ENCODE measurements at places on chromosomes 4 and X.

GRCh38 chrX:24498181-24498580 is 33.1 kb downstream of the PDK3 start:
- no peak for DNase-seq

GRCh38 chr4:106979476-106979875 is 56.6 kb downstream of the DKK2 start:
- no peak for DNase-seq

DNA sequence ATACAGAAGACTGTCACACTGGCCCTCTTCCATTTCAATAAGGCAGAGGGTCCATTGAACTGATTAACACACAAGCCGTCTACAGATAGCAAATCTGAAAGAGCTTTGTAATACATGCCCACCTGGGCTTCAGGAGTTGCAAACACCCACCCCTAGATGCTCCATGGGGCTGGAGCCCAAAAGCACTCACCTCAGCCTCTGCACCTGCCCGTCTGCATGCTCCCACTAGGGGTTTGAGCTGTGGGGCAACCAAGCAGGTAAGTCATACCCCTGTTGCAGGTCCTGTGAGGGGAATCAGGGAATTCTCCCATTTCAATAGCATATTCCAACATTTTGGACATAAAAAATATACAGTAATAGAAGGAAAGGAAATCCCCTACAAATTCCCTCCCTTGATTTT is 243.0 kb upstream of the KCNIP4 start:
- DNase-seq, result no peak

GRCh38 chrX:115894087-115894486 is 276.5 kb upstream of the AGTR2 start:
- DNase-seq, result no peak

DNA sequence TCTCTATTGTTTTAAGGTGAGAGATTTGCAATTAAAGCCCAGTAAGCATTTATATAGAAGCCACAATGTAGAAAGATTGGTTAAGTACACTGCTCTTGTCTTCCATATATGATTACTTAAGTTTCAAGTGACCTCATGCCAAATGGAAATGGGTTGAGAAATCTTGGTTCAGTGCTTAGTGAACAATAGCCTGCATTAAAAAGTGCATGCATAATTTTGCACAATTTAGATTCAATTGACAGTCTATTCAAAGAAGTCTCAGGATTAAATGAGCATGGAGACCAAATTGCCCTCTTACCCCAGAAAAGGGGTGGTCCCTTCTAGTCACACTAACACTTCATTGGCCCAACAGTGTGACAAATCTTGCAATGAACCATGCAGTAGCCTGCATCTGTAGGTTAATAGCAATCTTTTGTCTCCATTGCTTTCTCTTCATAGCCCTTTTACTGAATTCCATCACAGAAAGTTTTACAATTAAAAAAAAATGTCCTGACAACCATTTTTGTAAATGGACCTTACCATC is 93.6 kb downstream of the HHIP start:
- no peak for DNase-seq

DNA sequence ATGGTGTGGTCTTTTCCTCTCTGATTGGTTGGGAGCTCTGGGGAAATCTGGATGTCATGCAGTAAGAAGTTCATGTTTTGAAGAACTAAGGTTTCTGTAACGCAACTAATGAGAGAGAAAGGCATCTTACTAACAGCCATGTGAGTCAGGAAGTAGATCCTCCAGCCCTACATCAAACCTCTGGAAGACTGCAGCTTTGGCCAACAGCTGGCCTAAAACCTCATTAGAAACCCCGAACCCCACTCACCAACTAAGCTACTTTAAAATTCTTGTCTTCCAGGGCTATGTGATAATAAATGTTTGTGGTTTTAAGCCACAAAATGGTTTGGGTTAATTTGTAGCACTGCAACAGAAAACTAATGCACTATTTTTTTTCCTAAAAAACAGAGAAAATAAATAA is 549.0 kb upstream of the GRID2 start:
- DNase-seq, result no peak

DNA sequence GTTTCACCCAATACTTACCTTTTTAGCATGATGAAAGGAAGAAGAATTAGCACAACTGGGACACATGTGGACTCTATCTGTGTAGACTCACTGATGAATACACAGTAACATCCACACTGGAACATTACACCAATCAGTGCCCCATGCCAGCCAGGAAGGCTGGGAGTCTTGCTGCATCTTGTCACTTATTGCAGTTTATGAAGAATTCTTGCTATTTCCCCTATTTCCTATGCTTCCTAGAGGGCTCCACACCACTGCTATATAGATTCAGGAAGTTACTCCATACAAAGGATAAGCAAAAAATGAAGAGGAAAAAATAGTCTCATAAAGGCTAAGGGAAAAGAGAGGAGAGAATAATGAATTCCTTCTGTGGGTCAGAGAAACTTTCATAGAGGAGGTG is 201.0 kb downstream of the CAMK2D start:
- no peak for DNase-seq

DNA sequence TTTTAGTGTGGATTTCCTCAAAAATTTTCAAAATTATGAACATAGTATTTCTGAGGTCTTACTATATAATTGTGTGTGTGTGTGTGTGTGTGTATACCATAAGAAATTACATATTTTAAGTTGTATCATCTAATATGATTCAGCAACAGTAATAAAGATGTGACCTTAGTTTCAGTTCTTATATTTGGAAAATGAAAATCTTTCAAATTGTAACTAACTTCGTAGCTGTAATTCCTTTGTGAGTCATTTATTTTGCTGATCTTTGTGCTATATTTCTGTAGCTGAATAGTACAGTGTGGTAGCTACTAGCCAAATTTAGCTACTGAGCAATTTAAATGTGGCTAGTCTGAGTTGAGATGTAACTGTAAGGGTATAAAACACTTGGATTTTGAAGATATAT is 116.4 kb downstream of the RAP1GDS1 start:
- DNase-seq, result no peak

DNA sequence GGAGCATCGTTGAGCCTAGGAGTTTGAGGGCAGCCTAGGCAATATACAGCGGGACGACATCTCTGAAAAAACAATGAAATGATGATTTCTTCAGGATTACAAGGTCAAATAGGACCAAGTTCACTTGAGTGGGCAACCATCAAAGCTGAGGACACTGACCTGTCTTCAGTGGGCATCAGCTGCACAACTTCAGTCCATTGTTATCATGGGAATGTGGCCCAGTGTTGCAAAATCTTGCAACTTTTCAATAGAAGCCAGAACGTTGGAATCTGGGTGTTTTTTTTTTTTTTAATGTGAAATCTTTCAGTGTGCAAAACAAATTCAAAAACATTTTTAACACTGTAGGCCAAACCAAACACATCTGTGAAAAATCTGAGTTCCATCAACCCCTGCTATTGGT is 155.4 kb upstream of the PLAC1 start:
- no peak for DNase-seq

- no peak for DNase-seq
These were observed 35.5 kb downstream of the TET2 start for GRCh38 chr4:105182211-105182610.

- no peak for DNase-seq
These were observed 219.6 kb downstream of the DKK2 start for GRCh38 chr4:106816496-106816895.

- no peak for DNase-seq
These were observed 21.1 kb downstream of the ANXA5 start for GRCh38 chr4:121675715-121676114.

- no peak for DNase-seq
These were observed 468 bp upstream of the MAGEA4 start for GRCh38 chrX:151912221-151912620.

DNA sequence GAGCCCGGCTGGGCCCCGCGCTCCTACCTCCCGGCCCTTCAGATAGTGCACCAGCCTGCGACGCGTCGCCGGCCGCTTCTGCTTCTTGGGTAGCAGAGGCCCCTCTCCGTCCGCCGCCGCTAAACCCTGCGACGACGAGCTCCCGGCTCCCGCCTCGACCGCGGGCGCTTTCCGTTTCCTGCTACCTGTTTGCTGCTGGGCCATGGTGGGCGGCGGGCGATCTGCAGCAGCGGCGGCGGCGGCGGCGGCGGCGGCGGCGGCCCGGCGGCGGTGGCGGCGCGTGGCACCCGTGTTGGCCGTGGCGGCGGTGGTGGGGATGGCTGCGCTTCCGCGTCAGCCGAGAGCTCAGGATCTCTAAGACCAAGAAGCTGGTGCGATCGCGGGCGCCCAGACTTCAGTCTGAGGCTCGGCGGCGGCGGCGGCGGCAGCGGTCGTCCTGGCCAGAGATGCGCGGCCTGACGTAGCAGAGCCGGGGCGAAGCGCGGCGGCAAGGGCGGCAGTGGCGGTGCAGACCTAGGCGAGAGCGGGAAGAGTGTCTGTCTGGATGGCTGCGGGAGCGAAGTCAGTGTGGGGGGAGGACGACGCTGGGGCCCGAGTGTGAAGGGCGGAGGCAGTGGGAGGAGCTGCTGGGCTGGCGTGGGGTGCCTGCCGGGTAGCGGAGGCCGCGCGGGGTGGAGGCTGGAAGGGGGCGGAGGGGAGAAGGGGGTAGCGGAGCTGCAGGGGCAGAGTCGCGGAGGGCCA is at the start of gene DCAF12L2:
Gene DCAF12L2 (minus strand): TSS at position 569 of the 741 bp plus-strand sequence. CDS start 365 bp downstream, at position 204.
- DNase-seq, result no peak

DNA sequence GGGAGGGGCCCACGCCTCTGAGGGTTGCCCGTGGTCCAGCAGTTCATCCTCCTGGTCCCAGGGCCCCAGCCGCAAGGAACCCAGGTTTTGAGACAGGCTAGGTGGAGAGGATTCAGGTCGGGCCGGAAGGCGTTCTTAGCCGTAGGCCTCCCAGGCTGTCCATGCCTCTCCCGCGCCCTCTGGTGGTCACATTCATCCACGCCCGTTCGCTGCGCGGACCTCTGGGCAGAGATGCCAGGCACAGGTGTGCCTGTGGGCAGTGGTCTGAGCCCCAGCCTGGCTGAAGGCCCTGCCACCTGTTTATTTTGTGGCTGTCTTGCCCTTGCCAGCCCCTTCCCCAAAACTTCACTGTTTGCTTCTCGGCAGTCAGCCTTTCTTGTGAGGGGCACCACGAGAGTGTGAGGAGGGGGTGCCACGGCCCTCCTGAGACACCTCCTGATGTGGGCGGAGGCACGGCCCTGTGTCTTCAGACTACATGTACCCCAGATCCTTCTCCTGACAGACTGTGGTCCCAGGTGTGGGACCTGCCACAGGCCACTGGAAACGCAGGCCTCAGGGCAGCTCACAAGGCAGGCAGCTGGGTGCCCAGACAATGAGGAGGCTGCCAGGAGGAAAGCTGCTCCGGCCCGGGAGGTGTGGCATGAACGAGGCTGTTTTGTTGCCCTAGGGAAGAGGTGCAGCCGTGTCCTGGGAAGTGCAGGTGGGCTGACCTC is 5.0 kb downstream of the UVSSA start:
- DNase-seq, result peak; percentile 56

- no peak for DNase-seq
These were observed at the start of gene VEGFC for GRCh38 chr4:176792326-176793059. VEGFC (minus strand) TSS chr4:176792922; CDS start chr4:176792311, 611 bp downstream.

DNA sequence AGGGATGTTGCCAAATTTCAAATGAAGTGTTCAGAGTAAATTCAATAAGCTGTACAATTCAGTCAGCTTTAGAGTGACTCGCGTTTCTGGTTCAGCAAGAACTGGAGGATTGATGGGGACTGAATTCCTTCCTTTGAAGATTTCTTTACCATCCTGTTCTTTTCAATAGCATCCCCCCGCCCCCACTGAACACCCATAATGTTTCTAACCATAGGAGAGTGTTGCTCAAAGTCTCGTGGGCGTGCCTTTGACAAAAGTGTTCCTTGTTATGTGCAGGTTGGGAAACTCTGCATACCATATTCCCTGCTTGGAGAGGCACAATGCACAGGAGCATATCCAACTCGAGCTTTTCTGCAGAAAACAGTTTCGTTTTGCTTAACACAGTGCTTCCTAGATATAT is 323.5 kb upstream of the CASK start:
- DNase-seq, result no peak

GRCh38 chrX:40843643-40844042 is 108.3 kb upstream of the MED14 start:
- DNase-seq, result no peak

DNA sequence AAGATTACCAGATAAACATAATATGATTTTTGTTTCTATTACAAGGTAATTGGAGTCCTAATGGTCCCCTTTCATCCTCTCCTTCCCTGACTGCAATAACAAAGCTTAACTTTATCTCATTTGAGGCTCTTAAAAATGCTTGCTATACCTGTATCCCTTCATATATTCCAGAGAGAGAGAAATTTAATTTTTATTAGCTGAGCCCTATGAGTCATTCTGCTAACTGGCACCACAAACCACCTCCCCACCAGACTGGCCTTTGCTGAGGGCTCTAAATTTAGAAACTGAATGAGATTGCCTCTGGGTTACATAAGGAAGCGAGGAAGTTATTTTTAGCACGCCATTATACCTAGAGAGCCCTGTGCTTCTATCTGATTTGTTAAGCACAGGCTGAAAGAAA is 27.4 kb downstream of the CBLL2 start:
- no peak for DNase-seq

- no peak for DNase-seq
These were observed 18.1 kb downstream of the GUCY2F start for GRCh38 chrX:109463784-109464183.

DNA sequence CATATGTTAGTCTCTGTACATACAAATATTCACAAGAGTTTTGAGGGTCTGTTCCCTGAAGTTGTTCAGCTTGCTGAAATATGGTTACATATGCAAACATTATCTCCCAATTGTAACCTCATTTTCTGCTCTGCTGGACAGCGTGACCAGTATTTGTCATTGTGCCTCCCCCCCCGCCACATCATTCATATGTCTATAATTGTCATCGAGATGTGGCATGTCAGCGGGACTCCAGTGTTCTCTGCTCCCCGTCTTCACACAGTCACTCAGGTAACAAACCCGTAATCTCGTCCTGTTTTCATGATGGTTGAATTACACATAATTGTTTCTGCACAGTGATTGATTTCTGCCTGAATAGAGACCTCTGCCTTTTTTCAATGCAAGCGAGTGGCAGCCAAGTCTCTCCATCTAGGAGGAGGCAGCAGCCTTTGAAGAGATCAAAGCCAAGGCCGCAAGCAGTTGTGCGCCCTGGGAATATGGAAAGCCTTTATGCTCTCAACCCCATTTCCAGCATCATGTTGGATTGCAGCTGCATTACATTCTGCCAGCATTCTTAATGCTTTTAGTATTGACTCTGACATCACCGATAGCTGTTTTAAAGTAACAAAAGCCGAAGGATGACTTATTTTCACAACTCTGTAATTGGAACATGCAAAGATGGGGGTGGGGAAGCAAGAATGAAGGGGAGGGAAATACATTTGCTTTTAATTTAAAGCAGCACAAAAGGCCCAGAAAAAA is 27.4 kb downstream of the LEF1 start:
- no peak for DNase-seq

GRCh38 chr4:38266616-38267015 is 306.4 kb downstream of the PTTG2 start:
- DNase-seq, result no peak

GRCh38 chr4:120857312-120857711 is 65.2 kb downstream of the PRDM5 start:
- DNase-seq, result no peak

All from CMK (cell line).